MM.1S (cell line): ENCODE measurements at places on chromosomes 2 and 18.

DNA sequence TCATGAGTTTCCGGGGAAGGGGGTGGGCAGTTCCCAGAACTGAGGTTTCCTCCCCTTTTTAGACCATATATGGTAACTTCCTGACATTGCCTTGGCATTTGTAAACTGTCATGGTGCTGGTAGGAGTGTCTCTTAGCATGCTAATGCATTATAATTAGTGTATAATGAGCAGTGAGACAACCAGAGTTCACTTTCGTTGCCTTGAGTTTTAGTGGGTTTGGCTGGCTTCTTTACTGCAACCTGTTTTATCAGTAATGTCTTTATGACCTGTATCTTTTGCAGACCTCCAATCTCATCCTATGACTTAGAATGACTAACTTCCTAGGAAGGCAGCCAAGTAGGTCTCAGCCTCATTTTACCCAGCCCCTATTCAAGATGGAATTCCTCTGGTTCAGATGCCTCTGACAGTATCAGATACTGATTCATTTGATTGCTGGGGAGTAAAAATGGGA is 447.3 kb downstream of the XIRP2 start:
- no peak for DNase-seq

- no peak for DNase-seq
Measured at GRCh38 chr18:13222856-13223281, 4.3 kb downstream of the LDLRAD4 start.

DNA sequence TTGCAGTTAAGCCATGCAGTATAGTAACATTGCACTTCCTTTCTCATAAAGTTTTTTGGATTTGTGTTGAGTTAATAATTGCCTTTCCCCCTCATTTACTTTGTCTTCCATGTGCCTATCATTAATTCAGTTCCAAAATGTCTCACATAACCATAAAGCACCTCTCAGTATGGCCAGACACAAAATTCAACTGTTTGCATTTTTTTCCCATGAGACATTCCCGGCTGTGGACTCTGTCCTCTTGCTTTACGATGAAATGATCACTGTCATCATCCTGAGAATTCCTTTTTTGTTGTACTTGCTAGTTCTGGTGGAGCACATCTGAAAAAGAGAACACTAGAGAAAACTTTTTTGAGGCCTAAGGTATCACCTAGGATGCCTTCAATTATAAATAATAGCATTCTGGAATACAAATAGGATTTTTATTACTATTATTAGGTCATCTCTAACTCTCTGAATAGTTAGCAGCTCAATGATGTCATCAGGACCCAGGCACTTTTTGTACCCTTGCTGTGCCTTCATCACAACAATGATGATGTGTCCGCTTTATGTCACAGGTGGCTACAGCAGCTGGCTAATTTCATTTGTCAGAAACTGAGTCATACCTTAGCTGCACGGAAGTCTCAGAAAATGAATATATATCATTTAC is 8.5 kb upstream of the ATP8B1 start:
- no peak for DNase-seq

GRCh38 chr2:45577441-45577840 is 33.6 kb downstream of the SRBD1 start:
- no peak for DNase-seq

- no peak for DNase-seq
Measured at GRCh38 chr2:64404002-64404731, 49.8 kb upstream of the LGALSL start.

DNA sequence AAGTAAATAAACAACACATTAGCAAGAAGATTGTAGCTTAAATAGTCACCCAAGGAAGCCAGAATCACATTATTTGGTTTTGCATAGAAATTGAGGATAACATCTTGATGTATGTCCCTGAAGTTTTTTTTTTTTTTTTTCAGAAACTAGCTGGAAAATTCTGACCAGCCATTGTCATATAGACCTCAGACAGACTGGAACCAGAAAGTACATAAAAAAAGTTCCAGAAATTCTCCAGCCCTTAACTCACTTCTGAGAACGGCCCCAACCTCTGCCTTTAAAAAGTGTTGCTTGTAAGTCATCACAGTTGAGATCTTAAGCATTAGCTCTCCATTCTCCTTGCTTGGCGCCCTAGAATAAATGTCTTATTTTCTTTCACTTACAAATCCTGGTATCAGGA is 350.5 kb downstream of the CCDC85A start:
- DNase-seq = no peak

- DNase-seq = no peak
Measured at GRCh38 chr2:120625865-120626560, 109.7 kb upstream of the GLI2 start.

- DNase-seq = no peak
Measured at GRCh38 chr2:58919316-58919715, 678.2 kb upstream of the FANCL start.

- DNase-seq = no peak
Measured at GRCh38 chr2:66030553-66030952, 404.4 kb upstream of the MEIS1 start.

GRCh38 chr2:233307565-233307964 is at the start of gene SAG:
TSS of gene SAG (plus strand) at chr2:233307816. CDS start at chr2:233309190, 1,374 bp downstream.
- no peak for DNase-seq

DNA sequence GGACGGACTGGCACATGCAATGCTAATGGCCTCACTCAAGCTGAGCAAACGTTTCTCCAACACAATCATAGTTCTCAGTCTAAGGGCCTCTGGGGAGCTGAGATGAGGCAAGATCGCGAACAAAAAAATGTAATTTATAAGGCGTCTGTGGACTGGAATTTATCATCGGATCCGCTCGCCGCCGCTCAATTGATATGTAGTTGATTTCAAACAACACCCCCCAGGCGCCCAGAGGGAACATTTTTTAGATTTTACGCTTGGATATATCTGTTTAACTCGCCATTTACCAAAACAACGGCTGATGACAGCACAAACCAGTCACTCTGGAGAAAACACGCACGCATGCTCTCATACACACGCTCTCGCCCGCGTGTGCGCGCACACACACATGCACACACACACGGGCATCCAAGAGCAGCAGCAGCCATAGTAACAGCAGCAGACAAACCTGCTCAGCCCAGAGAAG is 335.8 kb downstream of the SMAD2 start:
- DNase-seq = no peak

- no peak for DNase-seq
Measured at GRCh38 chr2:139366681-139367080, 586.5 kb upstream of the NXPH2 start.

GRCh38 chr2:96873651-96874096 is 3.8 kb upstream of the SEMA4C start:
- DNase-seq = no peak

- no peak for DNase-seq
Measured at GRCh38 chr2:173830170-173830569, 135.0 kb downstream of the SP3 start.

GRCh38 chr2:138964418-138964817 is 184.2 kb upstream of the NXPH2 start:
- no peak for DNase-seq

DNA sequence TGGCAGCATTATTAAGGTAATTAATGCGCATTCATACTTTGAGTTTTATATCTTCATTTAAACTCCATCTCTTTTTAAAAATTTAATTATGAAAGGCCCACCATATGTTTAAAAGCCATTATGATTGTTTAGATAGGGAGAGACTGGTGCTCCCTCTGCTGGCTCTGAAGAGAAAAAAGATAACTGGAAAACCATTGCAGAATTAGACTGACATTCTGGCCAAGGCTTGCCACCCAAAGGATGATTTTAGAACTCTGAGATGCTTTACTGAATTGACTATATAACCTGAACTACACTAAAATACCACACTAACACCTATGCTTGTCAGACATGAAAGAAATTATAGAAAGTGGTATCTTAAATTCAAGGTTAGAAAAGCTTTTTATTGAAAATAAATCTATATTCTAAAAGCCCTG is 127.6 kb upstream of the SPOPL start:
- peak; percentile 22 for DNase-seq

- no peak for DNase-seq
Measured at GRCh38 chr2:198873503-198874471, 584.0 kb downstream of the SATB2 start.

DNA sequence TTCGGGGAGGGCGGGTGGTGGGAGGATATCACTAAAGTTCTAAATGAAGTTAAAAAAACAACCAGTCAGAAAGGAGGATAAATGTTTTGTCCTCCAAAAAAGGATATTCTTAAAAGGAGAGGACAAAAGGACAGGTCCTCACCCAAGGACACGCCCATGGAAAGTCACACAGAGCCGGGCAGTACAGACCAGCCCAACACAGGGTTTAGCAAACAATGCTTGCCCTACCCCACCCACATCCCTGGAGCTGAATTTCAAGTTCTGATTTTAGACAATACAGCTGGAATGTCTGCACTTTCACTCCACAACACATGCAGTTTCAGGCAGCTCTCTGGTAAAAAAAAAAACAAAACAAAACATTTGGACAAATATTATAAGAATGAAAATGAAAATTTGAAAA is 67.9 kb downstream of the SLC9A4 start:
- DNase-seq = no peak

DNA sequence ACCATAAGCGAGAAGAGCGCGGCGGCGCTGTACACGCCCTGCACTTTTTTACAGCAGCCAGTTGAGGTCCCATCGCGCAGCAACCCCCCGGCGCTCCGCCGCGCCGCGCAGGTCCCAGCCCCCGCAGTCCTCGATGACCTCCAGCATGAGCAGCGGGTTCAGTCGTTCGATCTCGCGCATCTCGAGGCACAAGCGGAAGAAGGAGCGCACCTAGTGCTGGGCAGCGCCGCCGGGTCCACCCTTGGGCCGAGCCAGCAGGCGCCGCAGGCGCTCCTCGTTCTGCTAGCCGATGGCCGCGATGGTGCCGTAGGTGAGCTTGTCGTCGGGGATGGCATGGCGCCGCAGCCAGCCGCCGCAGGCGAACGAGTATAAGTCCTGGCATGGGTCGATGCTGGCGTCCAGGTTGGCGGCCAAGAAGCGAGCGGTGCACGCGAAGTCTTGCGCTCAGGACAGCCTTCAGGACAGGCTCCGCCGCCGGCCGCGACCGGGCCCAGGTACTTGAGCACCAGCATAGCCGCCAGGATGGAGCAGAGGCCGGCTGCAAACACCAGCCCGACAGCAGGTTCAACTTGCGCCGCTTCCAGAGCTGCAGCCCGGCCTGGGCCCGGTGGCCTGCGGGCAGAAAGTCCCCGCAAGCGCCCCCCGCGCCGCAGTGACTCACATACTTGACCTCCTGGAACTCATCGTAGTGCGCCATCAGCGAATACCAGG is 8.3 kb downstream of the ALPP start:
- DNase-seq = no peak

- no peak for DNase-seq
Measured at GRCh38 chr2:207491086-207491485, 38.7 kb upstream of the CREB1 start.

GRCh38 chr2:74334931-74335333 is 8.3 kb downstream of the SLC4A5 start:
- DNase-seq = peak; percentile 51

DNA sequence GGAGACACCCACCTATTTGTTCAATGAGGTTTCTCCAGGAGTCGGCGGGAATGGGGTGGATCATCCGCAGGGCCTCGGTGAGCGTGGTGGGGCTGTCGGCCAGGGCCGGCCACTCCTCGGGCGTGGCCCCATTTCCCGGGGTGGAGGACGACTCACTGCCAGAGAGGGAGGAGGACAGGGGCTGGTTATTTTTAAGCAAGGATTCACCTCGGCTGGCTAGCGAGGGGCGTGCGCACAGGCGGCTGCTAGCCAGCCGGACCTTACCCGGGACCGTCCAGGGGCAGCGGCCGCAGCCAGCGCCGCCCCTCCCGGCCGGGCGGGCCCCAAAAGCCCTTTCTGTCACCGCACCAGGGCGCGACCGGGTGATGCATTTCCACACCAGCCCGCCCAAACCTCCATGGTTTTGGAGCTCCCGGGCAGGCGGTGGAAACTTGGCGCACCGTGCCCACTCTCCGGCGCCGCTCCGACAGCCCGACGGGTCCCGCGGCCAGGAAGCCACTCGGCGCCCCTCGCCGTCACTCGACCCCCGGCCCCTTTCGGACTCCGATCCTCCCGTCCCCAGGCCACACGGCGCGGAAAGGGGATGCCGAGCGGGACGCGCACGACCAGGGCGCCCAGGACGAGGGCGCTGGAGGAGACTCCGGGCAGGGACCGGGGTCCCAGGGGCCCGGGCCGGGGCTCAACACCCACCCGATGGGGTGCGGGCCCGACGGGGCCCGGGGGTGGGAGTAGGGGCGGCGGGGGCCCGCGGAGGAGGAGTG is 57.1 kb downstream of the SNORC start:
- no peak for DNase-seq

DNA sequence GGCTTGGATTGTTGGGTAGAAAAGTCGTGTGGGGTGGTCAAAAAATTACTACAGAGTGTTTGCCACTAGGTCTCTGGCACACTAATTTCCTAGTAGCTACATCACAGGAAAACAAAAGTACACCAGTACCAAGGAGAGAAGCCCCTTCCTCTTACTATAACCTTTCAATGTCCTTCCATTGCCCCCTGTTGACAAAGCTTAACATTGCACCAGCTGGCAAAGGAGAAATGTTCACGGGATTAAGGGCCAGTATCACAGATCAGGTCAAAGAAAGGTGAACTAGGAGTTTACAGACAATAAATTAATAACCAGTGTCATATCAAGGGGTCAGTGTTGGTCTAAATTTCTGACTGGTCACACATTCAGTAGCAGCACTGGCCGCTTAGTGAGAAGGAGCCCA is 1139.6 kb upstream of the FAM98A start:
- DNase-seq = no peak

DNA sequence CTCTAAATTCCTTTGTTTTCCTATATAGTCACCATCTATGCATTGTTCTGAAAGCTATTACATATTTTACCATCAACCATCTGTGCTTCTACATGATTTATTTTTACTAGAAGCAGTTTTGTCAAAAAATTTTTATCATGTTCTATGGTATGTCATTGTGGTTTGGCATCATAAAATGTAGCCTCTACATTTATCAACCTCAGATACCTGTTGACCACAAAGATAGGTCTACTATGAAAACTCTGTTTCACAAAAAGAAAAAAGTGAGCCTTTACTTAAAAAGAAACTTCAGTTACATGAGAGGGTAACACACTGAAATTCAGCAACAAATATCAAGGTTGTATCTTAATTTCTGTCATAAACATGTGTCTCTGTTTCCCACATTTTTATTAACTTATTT is 3.7 kb downstream of the BCL2 start:
- peak; percentile 55 for DNase-seq

- DNase-seq = no peak
Measured at GRCh38 chr2:22124003-22124402, 1000.2 kb downstream of the TDRD15 start.
